ENCODE measurements at places on chromosomes 12 and 14.

GRCh38 chr14:95143808-95144620 is 13.3 kb downstream of the DICER1 start:
- no peak for DNase-seq

- DNase-seq, result no peak
Observed at GRCh38 chr12:80877721-80878265, 59.9 kb downstream of the LIN7A start.

- DNase-seq, result no peak
Observed at GRCh38 chr12:75982169-75982564, 49.4 kb downstream of the PHLDA1 start.

DNA sequence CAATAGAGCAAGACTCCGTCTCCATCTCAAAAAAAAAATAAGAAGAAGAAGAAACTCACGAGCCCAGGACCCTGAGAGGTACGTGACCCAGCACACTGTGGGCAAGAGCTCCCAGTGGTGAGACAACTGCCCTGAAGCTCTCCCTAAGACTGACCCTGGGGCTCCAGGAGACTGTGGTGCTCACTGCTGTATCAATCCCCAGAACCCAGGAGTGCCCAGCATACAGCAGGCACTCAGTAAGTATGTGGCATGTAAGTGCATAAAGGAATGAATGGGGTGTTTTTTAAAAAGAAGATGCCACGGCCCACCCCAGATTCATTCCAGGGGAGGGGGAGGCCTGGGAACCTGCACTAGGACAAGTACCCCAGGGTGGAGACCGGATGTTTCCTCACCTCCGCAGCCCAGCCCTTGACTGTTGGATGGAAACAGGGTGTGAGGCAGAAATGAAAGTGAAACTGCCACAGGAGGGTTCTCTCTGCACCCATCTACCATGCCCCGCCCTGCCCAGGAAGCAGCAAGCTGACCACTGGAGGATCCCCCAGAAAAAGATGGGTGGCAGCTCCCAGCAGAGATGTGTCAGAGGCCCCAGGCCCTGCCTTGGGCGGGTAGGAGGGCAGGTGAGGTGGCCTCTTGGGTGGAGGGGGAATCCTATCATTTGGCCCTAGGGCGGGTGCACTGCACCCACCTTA is 12.2 kb downstream of the ITPK1 start:
- no peak for DNase-seq

- DNase-seq, result no peak
Observed at GRCh38 chr12:67068204-67068731, 200.9 kb upstream of the CAND1 start.

Data from AG04449 (cell line).